Activated naive CD4-positive, alpha-beta T cell treated with Interleukin-2 at 50 U/mL for 16 hours (primary cell): ENCODE measurements at places on chromosomes 6 and 20.
A peak's percentile ranks its signal among the peaks of the same experiment; 100 is the strongest.

- DNase-seq: no peak
These were observed 724.6 kb downstream of the UTRN start for GRCh38 chr6:145009711-145010110.

- DNase-seq: no peak
These were observed 139.9 kb upstream of the PMEPA1 start for GRCh38 chr20:57849521-57850215.

DNA sequence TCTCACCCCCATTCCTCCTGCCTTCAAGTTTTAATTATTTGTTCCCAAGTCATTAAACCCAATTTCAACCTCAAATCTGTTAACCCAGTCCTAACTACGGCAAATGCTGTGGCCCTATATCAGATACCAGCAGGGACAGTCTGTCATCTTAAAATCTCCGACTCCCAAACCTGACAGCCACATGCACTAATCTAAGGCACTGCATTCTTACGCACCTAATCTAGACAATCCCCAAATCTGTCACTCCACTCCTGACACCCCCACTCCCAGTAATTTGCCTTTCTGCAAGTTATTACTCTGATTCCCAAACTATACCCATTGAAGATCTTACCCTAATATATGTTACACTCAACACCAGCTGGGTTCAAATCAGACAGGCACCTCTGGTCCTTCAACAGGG is 2.5 kb downstream of the MTCH1 start:
- no peak for DNase-seq

- no peak for DNase-seq
These were observed 136.4 kb downstream of the MTFR2 start for GRCh38 chr6:136113736-136114173.

GRCh38 chr6:146884728-146885127 is 286.0 kb downstream of the ADGB start:
- no peak for DNase-seq

DNA sequence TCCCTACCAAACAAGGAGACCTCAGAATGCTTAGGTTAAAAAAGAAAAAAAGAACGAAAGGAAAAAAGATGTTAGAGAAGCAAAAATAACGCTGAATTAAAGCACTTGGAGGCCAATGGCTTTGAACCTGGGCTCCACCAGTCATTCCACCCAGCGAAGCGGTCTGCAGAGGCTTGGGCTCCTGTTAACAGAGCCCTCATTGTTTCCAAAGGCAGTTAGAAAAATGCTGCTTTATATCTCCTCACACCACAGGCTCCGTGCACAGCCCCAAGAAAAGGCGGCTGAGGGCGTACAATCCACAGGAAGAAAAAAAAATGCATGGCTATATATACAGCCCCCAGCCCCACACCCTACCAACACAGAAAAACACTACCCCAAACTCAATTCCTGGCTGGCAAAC is 255.9 kb downstream of the FOXC1 start:
- DNase-seq: no peak

GRCh38 chr20:48856130-48856529 is 28.3 kb upstream of the PREX1 start:
- no peak for DNase-seq

- no peak for DNase-seq
These were observed 126.2 kb downstream of the PTPRK start for GRCh38 chr6:128394167-128394566.

DNA sequence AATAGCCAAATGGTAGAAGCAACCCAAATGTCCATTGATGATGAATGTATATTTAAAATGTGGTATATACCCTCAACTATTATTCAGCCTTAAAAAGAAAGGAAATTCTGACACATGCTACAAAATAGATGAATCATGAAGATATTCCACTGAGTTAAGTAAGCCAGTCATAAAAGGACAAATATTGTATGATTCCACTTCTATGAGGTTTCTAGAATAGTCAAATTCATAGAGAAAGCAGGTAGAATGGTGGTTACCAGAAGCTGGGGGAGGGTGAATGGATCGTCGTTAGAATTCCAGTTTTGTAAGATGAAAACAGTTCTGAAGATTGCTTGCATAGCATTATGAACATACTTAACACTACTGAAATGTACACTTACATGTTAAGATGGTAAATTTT is 214.3 kb upstream of the MYLIP start:
- DNase-seq: peak; percentile 11

- no peak for DNase-seq
These were observed 20.2 kb downstream of the NTSR1 start for GRCh38 chr20:62728781-62729300.

DNA sequence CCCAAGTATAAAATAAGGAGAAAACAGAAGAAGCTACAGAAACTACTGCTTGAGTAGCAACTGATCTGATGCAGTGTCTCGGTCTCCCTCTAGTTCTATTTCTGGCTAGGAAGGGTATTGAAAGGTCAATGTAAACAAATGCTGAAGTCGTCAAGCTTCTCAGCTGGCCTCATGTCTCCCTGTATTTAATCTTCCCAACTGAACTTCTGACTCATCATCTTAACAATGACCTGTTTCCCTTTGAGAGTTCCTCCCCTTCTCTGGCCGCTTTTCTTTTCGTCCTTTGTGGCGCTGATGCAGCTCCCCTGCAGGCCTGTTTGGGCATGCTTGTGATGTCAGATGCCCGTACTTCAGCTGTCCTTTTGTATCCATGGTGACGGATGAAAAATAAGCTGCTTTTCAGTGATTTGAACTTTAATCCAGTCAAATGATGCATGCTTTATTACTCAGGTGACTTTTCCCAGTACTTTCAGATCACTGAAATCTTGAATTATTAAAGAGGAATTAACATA is 7.8 kb upstream of the LCA5 start:
- DNase-seq: no peak

DNA sequence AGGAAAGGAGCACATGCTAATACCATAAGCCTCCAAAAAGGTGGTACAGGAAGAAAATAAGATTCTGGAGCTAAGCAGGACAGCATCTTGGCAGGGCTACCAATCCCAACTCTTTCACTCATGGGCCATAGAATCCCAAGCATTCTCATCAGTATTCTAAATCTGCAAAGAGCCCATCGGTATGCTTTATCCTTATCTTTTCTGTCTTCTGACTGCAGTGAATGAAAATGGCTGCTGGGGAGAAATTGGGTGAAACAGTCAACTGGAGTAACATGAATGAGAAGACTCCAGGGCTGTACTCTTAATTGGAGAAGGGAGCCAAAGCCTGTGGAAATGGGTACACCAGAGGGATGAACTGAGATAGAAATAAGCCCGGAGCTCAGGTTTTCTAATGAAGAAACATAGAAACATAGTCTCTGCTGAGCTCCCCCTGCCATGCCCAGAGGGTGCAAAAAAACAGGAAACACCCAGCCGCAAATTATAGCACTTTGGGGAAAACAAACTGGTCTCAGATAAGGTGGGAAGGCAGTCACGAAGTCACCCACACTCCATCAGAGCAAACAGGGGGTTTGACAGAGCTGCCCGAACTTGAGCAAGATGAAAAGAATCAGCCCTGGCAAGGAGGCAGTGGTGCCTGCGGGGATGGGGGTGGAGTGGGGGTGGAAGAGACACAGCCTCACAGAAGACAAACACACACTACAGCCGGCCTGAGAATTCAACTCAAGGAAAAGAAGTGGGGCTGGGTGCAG is 35.4 kb upstream of the E2F3 start:
- DNase-seq: peak; percentile 25

- no peak for DNase-seq
These were observed 42.0 kb downstream of the VTA1 start for GRCh38 chr6:142189057-142189456.

GRCh38 chr20:59074456-59074855 is 31.9 kb upstream of the PRELID3B start:
- DNase-seq: no peak

GRCh38 chr20:25245461-25245860 is 2.4 kb upstream of the PYGB start:
- no peak for DNase-seq

DNA sequence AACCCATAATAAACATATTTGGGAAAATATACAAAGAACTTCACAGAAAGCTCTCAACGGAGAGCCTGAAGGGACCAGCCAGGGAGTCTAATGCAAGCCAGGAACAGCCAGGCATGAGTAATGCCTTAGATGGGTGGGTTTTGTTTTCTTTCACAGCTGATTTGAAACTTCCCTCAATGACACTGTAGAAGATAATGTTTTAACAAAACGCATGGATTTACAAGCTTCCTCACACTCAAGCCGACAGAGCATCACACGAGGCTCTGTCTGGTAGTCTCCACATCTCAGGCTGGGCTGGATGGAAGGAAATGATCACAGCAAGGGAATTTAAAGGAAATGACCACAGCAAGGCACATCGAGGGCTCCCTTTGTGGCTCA is 113.9 kb downstream of the GMPR start:
- no peak for DNase-seq

GRCh38 chr20:47360297-47361056 is 4.0 kb upstream of the ZMYND8 start:
- no peak for DNase-seq

DNA sequence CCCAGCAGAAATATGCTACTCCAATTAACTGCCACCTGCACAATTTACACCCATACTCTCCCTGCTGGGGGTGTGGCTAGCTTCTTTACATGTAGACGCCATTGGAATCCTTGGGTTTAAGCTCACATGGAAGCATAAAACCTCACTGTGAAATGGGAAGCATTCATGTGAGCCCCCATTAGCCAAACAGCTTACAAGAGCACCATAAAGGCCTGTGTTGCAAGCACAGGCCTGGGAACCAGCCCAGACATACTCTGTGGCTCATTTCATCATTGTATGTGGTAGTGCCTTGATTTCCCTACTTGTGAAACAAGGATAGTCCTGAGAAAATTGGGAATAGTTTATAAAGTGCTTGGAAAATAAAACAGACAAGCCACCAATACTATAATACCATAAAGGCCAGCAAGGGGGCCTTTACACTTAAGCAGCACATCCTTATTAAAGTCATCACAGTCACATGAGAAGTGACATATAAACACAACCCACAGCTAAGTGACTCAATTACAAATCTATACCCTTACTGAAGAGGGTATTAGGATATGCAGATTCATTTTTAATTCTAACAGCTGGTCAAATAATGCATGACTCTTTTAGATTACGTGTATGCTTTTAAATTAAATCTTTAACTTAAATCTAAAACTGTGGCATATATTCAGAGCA is 6.8 kb downstream of the ADNP start:
- no peak for DNase-seq
